Caudate nucleus (tissue), 63 donors: ENCODE measurements at places on chromosomes 3 and 15.

- DNase-seq: no peak
Observed at GRCh38 chr3:59426821-59427565, 377.2 kb upstream of the CFAP20DC start.

DNA sequence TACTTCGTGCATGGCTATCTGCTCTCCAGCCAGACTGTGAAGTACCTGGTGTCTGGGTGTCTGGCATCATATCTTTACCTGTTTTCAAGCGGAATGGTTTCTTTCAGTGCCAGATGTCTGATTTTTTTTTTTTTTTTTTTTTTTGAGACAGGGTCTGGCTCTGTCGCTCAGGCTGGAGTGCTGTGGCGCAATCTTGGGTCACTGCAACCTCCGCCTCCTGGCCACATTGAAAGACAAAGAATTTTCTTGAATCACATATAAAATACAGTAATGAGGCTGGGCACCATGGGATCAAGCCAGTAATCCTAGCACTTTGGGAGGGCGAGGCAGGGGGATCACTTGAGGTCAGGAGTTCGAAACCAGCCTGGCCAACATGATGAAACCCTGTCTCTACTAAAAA is 2.8 kb upstream of the MESP1 start:
- DNase-seq: no peak

DNA sequence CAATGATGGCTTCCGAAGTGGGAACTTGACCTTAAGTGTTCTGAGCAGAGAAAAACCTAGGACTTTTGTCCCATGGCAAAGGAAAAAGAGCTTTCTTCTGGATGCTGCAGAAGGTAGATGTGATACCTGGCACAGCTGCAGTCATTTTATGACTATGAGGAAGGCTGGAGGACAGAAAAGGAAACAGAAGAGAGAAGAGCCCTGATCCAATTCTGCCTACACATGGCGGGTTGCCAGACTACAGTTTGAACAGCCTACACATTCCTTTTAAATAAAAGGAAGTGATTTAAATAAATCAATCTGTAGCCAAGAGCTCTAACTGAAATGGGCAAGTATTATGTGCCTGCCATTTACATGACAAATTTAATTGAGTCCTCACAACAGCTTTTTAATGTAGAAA is 43.6 kb upstream of the CHRNB4 start:
- DNase-seq: no peak

GRCh38 chr3:50374363-50375257 is 15.3 kb upstream of the TMEM115 start:
- DNase-seq: no peak

GRCh38 chr15:70195587-70196305 is 98.0 kb upstream of the TLE3 start:
- peak; percentile 11 for DNase-seq

- DNase-seq: no peak
Observed at GRCh38 chr15:100995471-100996430, 76.6 kb downstream of the LRRK1 start.

DNA sequence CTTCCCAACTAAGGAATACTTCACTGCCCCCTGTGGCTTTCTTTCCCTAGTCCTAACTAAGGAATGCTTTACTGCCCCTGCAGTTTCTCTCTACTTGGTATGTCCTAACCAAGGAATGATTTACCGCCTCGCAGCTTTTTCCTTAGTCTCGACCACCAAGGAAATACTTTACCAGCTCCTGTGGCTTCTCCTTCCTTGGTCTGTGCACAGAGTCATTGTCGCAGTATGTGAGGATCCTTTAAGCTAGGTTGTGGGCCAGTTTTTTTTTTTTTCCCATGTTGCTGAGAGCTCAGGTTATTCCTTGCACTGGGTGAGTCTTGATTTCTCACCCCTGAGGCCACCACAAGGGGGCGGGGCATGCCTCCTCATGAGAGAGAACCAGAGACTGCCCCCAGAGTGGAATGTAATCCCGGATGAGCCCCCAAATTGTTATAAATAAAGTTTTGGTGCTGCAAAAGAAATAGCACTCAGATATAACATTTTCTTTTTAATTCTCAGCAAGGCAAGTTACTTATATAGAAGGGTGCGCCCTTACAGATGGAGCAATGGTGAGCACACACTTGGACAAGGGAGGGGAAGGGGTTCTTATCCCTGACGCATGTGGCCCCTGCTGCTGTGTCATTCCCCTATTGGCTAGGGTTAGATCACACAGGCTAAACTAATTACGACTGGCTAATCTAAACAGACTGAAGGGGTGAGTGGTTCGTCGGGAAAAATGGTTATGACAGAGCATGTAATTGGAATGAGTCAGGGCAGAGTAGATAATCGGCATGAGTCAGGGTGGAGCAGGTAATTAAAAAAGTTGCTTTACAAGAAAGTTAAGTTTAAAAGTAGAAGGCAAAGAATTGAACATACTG is 27.0 kb downstream of the NDUFB4 start:
- DNase-seq: no peak

DNA sequence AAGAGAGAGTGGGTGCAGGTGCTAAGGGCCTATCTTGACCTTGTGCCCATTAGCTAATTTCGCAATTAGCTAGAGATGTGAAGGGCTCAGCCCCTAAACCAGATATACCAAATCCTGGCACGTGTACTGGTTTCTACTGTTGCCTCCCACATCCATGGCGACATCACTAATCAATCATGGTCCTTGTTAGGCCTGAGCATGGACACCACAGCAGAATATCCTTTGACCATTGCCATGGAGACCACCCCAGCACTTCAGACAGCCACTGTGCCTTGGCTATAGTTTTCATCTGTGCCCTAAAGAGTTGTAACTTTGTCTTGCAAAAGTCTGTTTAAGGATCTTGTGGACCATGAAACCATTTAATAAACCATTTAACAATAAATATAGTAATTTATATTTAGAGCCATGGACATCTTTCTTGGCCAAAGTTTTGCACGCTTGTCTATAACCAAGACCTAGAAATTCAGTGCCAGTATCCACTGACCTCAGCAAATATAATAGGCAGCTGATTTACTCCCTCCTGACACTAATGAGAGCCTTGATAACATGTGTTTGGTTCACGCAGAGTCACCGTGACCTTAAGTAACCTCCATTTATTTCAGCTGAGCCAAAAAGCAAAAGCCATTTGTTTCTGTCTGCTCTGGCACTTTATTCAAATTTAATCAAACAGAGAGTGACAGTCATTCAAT is 43.4 kb downstream of the COLQ start:
- no peak for DNase-seq

DNA sequence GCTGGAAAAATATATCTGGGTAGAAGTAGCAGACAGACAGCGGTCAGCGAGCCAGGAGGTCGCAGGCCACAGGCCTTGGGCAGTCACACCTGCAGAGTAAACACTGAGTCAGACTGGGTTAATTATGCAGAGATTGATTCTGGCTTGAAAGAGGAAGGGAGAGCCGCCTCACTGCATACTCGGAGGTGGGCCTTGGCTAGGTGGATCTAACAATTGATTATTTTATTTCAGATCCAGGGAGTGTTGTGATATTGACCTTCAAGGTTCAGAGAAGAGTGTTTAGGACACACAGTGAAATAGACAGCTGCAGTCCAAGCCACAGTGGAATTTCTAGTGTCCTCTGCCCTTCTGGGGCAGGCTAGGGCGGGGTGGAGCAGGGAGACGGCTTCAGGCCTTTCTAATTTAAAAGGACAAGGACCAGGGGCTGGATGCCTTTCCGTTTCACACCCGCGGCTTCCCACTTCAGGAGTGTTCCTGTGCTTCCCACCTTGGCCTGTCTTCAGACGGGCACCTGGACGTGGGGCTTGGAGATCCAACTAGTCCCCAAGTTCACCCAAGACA is 237.3 kb downstream of the XXYLT1 start:
- DNase-seq: no peak

GRCh38 chr15:70726753-70727152 is 36.6 kb downstream of the UACA start:
- no peak for DNase-seq

DNA sequence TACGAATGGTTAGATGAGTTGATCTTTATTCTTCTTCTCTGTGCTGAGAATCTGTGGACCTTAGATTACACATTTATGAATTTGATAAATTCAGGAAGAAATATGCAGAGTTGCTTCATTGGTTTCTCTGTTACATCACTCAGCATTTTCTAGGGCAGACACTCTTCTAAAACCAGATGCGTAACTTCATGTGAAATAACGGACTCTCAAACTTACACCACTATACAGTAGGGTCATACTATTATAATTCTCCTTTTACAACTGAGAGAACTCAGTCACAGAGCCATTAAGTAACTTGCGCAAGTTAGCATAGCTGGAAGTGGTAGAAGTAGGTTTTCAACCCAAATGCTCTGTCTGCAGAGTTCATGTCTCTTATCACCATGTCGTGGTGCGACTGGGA is 5.7 kb downstream of the TMEM207 start:
- no peak for DNase-seq

DNA sequence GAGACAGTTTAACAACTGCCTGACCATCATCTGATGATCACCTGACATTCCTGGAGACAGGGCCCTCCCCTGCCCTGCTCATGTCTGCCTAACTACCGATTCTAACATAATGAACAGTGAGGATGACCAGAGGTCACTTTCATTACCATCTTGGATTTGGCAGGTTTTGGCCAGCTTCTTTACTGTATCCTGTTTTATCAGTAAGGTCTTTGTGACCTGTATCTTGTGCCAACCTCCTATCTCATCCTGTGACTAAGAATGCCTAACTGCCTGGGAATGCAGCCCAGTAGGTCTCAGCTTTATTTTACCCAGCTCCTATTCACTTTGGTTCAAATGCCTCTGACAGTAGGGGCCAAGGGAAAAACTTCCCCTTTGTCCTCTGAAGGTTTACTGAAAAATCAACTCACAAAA is 40.2 kb downstream of the METTL6 start:
- DNase-seq: no peak

DNA sequence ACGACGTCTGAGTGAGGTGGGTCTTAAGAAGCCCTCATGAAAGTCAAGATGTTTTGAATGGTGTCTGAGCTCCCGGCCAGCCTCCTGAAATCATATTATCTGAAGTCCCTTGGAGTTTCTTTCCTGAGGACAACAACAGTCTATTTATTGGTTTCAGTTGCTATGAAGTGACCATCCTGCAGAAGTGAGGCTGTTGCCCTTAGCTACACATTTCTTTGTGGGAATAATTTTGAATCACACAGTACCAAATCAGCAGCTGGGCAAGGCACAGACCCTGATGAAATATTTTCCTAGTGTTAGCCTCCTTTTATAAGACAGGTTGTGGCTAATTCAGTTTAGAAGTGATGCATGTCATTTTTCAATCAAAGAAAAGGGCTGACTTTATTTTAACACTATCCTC is 220.7 kb upstream of the AZI2 start:
- no peak for DNase-seq

DNA sequence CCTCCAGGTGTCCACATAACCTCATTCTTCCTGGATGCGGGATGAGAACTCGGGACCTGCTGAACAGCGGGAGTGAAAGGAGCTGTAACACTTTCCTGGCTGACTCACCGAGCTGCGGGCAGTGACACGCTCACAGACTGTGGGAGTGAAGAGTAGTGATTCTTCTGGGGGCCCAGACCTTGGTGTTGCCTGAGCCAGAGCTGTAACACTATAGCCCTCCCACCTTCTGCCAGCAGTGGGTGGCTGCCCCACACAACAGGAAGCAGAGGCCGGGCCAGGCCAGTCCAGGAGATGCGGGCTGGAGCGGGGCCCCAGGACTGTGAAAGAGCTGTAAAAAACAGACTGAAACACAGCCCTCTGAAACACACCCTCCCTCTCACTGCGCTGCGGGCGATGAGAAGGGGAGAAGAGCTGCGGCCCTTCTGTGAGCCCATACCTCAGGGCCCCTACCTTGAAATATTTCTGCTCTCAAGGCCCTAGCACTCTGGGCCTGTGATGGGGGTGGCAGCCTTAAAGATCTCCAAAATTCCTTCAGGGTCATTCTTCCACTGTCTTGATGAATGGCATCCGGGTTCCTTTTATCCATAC is 464.0 kb upstream of the CCDC54 start:
- no peak for DNase-seq

DNA sequence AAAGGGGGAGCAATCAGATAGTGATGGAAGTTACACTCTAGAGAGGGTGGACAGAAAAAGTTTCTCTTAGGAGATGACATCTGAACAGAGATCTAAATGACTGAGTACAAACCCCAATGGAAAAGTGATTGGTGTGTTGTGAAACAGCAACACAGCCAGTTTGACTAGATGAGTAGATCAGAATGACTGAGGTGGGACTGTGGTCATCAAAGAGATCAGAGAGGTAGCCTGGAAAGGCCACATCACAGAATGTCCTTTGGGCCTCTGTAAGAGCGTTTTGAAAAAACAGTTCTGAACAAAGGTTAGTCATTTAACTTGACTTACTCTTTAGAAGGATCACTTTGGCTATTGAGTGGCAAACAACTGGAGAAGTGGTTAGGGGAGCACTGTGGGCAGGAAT is 10.6 kb downstream of the LRRC58 start:
- DNase-seq: no peak

DNA sequence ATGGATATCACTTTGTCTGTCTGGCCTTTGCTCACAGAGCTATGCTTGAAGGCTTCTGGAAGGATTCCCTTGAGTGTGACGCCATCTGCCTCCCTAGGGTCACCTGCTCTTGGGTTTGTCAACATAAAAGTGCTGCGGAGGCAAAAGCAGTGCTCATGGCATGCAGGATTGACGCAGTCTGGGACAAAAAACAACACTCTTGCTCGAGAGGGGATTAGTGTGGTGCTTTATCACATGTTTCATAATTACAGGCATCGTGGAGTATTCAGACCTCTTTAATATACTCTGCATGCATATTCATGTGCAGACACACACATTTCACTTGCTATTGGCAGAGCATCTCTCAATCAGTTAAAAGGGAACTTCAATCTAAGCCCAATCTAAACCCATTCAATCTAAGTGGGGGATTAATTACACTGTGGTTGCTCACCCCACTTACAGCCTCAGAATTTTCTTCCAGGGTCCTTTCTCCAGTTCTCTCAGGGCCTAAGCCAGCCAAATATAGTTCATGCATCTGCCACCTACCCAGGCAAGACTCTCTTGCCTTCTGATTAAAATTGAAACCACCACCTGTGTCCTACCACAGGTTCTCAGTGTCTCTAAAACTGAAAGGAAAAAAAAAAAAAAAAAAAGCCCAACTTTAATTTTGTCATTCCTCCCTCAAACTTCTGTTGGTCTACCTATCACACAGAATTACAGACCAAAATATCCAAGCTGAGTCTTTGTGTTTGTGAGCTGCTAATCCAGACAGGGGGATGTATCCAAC is 75.6 kb downstream of the BFSP2 start:
- DNase-seq: no peak
